ENCODE measurements at places on chromosomes 1 and 21.

- peak; percentile 79 for DNase-seq
Measured at GRCh38 chr1:160711602-160712311, at the start of gene CD48. Gene CD48, minus strand, starts transcription at chr1:160711822. Its CDS starts 59 bp downstream, at chr1:160711763.

- DNase-seq, result no peak
Measured at GRCh38 chr1:63682936-63683335, 89.7 kb downstream of the PGM1 start.

DNA sequence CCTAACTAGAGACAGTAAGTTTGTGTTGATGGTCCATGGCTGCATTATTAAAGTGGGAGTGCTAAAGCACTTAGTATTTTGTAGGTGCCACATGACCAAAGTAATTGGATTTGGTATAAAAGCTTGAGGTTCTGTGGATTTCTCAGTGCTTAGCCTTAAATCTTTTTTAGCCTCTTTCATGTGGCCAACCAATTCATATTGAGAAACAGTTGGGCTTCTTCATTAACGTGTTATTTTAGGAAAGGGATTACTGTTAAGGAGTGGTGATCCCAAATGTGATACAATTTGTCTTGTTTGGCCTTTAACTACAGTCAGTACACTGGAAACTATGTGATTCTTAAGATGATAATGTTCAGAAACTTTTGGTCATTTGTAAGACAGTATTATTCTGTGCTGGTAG, 25.5 kb downstream of the MAN1A2 start:
- no peak for DNase-seq

- peak; percentile 74 for DNase-seq
Measured at GRCh38 chr1:221712198-221712684, 29.6 kb downstream of the DUSP10 start.

GRCh38 chr1:209993061-209993830, 55.2 kb downstream of the SYT14 start:
- DNase-seq, result no peak

GRCh38 chr1:110982320-110982719, 18.6 kb upstream of the LRIF1 start:
- peak; percentile 50 for DNase-seq

- DNase-seq, result peak; percentile 13
Measured at GRCh38 chr21:37582590-37582989, 216.0 kb downstream of the DYRK1A start.

DNA sequence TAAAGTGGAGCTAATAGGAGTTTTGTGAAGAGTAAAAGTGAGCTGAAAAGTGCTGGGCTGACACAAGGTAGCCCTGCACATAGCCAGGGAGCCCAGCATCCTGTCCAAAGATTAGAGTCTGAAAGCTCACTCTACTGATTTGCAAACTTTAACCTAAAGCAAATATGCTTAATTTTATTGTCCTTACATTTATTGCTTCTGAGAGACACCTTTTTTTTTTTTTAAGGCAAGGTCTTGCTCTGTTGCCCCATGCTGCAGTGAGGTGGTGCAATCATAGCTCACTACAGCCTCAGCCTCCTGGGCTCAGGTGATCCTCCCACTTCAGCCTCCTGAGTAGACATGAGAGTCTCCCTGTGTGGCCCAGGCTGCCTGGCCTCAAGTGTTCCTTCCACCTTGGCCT, 16.5 kb downstream of the MGST3 start:
- no peak for DNase-seq

DNA sequence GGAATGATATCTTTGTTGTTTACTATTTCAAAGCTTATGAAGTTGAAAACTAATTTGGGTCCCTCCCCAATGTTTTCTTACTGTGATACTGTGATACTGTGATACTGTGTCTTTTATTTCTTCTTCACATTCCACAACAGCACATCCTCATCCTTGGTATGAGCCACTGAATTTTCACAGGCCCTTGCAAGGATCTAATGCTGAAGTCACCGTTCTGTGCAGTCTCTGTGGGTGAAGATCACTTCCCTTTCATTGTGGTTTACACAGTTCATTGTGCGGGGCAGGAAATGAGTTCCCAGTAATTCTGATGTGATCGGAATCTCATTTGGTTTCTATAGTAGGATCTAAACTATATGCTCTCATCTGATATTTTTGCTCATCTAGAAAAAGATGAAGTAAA, 32.1 kb upstream of the PAXBP1 start:
- DNase-seq, result no peak

- DNase-seq, result no peak
Measured at GRCh38 chr1:167790117-167790516, 68.3 kb downstream of the MPZL1 start.

DNA sequence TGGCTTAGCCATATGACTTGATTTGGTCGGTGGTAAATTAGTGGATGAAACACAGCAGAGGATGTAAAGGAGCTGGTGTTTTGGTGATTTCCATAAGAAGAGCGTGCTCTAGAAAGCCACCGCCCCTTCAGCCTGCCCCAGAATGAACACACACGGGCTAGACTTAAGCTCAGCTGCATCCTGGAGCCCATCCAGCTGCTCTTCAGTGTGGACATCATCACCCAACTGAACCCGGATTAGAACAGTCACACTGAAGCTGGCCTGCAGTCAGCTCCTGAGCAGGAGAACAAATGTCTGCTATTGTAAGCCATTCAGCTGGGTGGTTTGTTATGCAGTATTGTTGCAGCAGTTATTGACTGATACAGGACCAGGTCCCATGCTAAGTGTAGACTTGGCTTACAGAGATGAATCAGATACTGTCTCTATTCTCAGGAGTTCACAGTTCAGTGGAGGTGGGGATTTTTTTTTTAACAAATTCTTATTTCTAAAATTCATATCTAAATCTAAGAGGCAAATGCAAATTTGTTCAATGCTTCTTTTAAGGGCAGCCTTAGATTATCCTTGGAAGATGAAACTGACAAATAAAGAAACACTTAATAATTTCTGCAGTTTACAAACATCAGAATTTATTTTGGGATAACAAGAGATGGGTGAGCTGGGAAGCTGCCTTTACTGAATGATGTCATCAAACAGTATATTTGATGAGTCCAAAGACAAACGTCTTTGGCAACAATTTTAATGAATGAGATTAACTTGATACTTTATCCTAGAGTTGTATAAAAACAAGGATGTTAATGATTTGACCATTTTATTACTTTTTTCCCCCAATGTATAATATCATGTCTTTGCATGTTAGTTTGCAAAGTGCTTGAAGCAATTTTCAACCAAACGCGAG, 251.2 kb downstream of the TRABD2B start:
- no peak for DNase-seq

- peak; percentile 14 for DNase-seq
Measured at GRCh38 chr1:54861070-54861761, 25.8 kb downstream of the DHCR24 start.

DNA sequence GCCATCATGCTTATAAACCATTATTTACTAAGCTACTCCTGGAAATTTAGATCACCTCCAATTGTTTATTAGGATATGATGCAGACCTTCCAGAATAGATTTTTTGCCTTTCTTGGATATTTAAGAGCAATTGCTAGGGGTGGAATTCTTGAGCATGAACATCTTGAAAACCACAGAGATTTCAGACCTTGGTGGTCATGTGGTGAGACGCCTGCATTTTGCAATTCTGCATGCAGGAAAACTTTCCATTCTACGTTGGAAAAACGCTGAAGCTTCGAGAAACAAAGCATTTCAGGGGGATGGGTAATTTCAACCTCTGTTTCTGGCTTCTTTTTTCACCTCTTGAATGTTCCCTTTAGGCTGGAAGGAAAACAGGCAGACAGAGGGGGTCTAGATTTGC, 596.3 kb downstream of the KIF26B start:
- no peak for DNase-seq

DNA sequence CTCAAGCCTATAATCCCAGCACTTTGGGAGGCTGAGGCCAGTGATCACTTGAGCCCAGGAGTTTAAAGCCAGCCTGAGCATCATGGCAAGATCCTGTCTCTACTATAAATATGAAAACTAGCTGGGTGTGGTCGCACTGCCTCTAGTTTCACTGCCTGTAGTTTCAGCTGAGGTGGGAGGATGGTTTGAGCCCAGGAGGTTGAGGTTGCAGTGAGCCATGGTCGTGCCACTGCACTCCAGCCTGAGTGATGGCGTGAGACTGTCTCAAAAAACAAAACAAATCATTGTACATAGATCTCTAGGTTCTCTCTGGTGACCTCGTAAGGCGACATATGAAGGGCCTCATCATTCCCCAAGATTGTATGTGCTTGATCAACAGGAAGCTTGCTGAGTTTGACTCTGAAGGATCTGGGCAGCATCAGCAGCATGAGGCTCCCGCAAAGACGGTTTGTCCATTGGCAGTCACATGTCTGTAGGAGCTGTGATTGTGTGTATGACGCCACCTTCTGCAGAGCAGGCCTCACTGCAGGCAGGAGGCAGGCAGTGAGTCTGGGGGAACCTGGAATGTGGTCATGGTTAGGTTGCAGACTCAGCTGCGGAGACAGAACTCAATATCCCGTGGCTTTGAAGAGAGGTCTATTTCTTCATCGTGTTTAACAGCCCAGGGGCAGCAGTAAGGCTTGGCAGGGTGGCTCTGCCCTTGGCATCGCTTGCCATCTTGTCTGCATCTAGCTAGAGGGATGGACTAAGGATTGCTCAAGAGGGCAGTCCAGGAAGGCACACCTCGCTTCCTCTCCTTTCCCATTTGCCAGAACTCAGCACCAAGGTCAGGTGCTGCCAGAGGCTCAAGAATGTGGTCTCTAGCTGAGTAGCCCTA, 14.0 kb downstream of the ATP5PO start:
- DNase-seq, result no peak

- no peak for DNase-seq
Measured at GRCh38 chr1:79052829-79053449, 46.4 kb upstream of the ADGRL4 start.

DNA sequence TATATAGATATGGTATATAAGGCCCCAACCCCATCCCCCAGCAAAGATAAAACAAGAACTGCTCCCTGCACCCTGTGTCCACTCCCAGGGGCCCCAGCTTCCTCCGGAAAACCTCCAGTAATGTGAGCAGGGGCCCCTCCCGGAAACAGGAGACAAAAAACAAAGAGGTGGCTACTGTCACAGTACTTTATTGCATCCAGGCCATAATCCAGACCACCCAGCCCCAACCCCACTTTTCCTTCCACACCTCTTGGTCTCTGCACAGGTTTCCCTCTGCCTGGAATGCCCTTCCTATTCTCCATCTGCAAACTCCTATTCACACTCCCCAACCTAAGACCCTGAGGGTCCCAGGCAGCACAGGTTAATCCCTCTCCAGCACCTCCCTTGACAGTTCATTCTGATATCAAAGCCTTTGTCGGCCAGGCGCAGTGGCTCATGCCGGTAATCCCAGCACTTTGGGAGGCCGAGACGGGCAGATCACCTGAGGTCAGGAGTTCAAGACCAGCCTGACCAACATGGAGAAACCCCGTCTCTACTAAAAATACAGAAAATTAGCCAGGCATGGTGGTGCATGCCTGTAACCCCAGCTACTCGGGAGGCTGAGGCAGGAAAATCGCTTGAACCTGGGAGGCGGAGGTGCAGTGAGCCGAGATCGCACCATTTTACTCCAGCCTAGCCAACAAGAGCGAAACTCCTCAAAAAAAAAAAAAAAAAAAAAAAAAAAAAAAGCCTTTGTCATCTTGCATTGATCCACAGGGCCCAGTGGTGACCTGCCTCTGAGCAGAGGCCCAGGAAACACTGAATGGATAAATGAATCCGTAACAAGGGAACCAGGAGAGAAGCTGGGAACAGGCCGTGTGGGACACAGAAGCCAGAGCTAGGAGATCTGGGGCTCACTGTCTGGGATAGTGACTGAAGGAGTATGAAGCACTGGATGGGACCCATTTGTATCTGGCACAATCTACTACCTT, 2.3 kb upstream of the AUNIP start:
- no peak for DNase-seq

DNA sequence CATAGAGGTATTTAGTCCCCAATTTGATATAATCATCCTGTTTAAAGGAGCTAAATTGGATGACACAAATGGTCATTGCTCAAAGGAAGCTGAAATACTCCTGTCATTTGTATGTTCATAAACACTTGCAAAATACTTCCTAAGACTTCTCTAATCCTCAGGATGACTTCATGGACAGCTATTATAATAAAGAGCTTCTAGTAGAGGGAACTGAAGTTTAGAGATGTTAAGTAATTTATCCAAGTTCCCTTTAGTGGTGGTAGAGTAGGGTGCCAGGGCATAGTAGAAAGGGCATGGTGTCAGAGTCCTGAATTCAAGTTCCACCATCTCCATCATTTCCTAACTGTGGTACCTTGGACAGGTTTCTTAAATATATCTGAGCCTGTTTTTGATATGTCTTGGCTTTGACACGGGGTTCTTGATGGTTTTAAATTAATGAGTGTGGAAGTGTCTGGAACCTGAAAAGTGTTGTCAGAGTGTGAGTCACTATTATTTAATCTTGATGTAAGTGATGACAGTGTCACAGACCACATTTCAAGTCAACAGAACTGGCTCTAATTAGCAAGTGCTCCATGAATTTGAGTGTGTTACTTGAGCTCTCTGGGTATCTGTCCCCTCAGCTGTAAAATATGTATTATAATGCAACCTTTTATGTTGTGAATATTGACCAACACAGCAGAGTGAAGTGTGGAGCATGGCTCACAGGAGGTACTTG, 12.1 kb upstream of the GBP6 start:
- DNase-seq, result peak; percentile 10

DNA sequence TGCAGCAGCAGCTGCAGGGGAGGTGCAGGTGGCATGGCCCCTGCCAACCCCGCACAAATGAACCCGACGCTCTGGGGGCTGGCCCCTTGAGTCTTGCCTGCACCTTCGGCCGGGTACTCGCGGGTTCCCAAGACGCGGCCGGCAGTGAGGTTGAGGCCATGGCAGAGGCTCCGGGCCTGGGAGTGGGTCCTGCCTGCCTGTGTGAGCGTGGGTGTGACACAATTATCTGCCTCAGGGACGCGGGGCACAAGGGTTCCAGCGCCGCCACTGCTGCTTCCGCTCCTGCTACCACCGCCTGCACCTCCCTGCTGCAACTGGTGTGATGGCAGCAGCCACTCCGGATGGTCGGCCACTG, 20.9 kb upstream of the TGFB2 start:
- DNase-seq, result no peak

- no peak for DNase-seq
Measured at GRCh38 chr1:84855691-84856630, 37.0 kb downstream of the LPAR3 start.

DNA sequence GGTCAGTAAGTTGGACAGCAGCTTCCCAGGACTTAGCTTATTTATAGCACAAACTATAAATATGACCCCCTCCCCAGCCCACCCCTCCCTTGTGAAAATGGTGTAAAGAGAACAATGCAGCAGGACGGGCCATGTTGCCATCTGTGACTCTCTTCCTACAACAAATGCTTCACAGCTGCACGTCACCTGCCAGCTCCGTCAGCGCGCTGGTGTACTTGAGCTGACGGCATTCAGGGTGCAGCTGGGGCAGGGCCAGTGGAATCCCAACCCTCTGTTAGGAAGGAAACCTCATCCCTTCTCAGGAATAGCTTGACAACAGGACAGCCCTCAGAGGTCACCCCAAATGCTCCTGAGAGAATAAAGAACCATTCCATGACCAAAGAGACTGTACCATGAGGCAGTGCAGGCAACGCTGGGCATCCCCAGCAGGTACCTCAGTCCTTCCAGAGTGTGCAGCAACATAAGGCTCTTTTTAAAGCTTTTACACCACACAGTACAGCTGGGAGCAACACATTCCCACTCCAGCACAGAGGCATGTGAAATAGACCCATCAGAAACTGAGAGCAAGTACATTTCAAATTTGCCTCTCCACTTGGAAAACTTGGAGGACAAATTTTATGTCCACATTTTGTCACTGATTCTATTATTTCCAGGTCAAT, 85.0 kb downstream of the ATP1A1 start:
- DNase-seq, result no peak

Measured in CD4-positive, alpha-beta T cell treated with Interleukin-21 for 1 hour (primary cell).